Thyroid gland (tissue), 4 donors: ENCODE measurements at places on chromosomes 4 and X. TPM values are rescaled to one million over a fixed set of nuclear protein-coding genes. Genes with fewer than 3 reads are reported as not detected.
A peak's percentile ranks its signal among the peaks of the same experiment; 100 is the strongest.

GRIA3 gene
- not detected for total RNA-seq

OGT gene
- 216 TPM for total RNA-seq

SCML2 gene
- 3.4 TPM for total RNA-seq

GABRG1 gene
- total RNA-seq, result 0.15 TPM

RBMX2 gene
- total RNA-seq, result 14.9 TPM

MUC7 gene
- not detected for total RNA-seq

DNA sequence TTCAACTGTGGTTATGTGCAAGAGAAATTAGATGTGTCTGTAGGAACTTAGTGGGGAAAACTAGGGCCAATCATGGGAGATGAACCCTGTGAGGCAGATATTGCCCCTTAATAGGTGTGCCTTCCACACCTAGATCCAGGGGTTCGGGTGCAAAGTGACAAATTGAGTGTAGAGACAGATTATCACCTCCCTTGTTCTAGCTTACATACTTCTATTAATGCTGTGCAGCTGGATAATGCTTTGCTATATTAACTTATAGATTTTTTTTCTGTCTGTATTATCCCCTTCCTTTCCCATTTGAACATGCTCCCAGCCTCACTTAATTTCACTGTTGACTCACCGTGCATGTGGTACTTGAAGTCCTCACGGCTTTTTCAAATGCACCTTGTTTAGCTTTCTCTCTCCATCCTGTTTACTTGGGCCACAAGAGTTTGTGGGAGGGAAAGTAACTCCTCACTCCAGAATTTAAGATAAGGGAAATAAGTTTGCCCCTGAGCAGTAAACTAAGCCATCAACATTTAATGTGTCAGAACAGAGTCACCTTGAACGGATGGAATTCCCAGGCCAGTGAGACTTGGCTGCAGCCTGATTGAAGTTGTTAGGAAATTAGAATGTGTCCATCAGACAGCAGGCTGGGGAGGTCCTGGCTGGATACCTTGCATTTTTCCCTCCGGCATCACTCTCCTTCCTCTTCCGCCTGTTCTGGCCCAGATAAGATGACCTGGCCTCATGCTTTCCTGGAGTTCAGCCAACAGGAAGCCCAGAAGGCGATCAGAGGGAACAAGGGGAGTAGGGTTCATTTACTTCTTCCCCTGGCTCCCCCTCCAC is 478.4 kb downstream of the BCOR start:
- peak; percentile 8 for DNase-seq

DNA sequence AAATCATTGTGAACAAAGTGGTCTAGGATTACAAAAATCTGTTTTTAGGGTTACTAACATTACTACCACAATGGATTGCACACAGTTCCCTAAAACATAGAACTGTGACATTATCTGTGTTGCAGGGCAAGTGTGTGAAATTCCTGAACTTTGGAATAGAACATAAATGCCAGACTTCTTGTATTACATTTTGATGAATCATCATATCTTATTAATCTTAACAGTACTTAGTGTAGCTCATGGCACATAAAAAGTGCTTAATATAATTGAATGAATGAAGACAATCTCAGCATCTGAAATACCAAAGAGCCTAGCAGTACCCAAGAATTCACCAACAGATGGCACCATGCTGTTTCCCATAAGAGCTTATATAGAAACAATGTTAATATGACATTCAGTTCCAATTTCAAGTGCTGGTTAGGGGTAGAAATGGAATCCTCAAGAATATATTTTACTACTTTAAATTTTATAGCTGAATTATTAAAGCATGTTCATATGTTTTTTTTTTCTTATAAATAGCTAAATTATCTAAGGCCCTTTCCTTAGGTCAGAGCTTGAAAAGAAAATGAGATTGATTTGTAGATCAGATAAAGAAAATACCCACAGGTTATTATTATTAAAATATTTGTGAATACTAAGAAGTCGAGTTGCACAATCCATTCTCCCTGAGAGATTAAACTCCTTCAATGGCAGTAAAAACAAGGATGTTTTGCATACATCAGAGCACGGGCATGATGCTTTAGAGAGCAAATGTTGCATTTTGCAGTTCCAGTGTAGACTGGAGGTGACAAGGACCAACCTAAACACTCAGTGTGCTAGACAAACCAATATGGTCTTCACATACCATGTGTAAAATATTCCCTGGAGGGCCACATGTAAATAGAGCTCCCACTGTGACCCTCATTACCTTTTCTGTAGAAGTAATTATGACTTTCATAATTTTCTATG is 25.7 kb upstream of the SHISA3 start:
- DNase-seq, result peak; percentile 10

GRCh38 chr4:11505221-11505971 is 76.7 kb upstream of the HS3ST1 start:
- DNase-seq, result no peak

DNA sequence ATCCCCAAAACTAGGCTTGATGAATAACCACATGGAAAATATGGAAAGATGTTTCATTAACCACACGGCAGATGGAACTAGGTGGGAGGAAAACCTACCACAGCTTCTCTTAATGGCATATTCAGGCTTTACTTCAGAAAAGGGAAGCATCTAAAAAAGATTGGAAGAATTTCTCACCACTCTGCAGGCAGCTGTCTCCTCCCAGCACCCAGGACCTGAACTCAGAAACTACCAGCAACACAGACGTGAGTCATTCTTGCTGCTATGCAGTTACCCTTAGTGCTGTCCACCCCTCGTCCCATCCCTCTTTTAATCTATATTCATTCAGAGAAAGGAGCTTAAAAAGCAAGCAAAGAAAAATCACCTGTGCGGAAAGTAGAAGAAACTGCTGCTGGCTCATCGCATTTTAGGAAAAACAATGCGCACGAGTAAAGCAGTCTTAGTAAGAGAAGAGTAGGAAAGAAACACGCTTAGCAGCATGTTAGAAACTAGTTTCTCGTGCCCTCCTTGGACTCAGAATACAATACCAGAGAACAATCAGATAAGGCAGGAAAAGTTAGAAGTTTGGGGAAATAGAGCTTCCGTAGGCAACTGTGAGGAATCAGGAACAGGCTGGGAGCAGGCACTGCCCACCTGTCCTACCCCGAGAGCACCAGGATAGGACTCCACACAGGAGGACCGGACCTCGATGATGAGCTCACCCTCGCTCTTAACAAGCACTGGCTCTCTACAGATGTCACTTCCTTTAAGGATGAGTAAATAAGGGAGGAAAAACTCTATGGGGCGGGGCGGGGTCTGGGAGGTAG is 48.1 kb upstream of the ENPP6 start:
- DNase-seq, result no peak

GRCh38 chr4:1763550-1764080 is 29.5 kb upstream of the FGFR3 start:
- DNase-seq, result peak; percentile 78

- DNase-seq, result no peak
Measured at GRCh38 chrX:4315891-4316290, 602.4 kb upstream of the PRKX start.

GRCh38 chr4:37719021-37719420 is 32.8 kb upstream of the RELL1 start:
- DNase-seq, result no peak

GRCh38 chr4:119536572-119537528 is 91.8 kb downstream of the PDE5A start:
- DNase-seq, result no peak

GRCh38 chrX:64977830-64978229 is 1.6 kb upstream of the ZC4H2 start:
- no peak for DNase-seq
